ENCODE measurements at places on chromosomes 12 and 14. TPM values are rescaled to one million over a fixed set of nuclear protein-coding genes. Genes with fewer than 3 reads are reported as not detected.

ETFBKMT gene
- 2.2 TPM for total RNA-seq

MYO1H gene
- total RNA-seq = 2.4 TPM

DENND5B gene
- total RNA-seq = 11.3 TPM

NID2 gene
- total RNA-seq = 68.8 TPM

FRS2 gene
- total RNA-seq = 49.3 TPM

KITLG gene
- 34.1 TPM for total RNA-seq

SSPN gene
- 30.6 TPM for total RNA-seq

PRPF39 gene
- total RNA-seq = 67.8 TPM

HCFC2 gene
- total RNA-seq = 34.9 TPM

CFAP73 gene
- total RNA-seq = not detected

DNA sequence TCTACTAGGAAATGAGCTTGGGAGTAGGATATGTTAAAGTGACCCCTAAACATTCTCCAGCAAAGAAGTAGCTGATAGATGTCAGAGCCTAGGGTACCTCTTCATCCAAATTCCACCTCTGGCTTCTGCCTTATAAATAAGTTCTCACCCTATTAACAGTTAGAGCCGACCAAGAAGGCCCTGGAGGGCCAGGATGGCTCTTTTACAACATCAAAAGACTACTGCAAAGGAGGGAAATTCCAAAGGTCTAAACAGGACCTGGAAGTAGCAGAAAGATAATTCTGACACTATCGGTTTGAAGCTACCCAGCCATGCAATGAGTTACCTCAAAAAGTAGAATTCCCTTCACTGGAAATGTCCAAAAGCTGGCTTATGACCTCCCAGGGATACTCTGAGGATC, 90.0 kb downstream of the PPM1H start:
- no peak for DNase-seq

DNA sequence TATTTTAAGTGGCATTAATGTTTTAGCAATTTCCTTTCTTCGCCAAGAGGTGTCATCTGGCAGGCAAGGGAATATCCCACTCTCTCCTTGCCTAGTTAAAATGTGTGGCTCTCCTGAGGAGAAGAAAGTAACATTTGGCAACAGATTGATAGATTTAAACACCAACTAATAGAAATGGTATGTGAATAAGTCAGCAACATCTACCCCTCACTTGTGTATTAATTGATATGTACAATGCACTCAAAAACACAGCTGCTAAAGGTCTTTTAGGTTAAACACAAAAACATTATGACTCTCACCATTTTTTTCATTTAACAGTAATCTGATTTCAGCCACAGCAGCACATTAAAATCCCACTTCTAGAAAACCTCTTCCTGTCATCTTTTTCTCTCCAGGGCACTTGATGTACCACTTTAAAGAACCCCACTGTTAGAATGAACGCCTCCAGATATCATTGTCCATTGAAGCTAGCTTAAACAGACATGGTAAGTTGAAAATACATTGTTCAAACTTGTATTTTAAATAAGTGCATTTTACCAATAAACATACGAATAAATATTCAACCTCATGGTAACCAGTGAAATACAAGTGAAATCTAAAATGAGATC, 151.7 kb downstream of the RPAP3 start:
- DNase-seq = no peak

GRCh38 chr12:107399046-107399445, 286.6 kb upstream of the PWP1 start:
- DNase-seq = no peak

DNA sequence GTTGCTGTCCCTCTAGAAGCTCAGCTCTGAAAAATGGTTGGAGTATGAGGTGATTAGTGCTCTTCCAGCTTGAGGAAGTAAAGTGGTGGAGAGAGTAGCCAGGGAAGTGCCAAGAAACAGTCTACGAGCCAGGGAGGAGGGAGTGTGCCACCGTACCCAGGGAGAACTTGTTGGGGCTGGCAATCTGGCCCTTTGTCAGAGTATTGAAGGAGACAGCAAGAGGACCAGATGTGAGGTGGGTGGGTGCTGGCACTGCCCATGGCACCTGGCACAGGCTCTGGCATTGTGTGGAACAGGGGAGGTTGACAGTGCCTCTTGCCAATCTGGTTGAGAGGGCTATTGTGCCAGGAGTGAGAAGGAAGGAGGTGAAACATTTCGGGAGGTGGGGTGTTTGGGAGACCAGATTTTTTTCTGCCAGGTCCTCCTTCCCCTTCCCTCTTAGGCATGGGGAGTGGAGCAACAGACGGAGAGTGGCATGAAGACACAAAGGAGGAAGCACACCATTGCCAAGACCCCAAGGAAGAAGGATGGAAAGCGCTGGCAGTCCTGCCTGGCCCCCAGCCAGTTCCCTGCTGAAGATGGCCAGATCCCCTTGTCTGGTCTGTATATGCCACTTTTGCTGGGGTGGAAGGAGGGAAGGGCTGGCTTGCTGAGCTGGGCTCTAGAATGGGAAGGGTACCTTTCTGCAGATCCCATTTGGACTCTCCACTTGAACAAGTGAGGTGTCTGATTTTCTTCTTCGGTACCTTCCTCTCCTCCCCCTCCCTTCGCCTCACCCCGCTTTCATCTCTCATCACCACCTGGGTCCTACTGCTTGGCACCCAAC, 37.5 kb downstream of the ZFHX2 start:
- DNase-seq = no peak

DNA sequence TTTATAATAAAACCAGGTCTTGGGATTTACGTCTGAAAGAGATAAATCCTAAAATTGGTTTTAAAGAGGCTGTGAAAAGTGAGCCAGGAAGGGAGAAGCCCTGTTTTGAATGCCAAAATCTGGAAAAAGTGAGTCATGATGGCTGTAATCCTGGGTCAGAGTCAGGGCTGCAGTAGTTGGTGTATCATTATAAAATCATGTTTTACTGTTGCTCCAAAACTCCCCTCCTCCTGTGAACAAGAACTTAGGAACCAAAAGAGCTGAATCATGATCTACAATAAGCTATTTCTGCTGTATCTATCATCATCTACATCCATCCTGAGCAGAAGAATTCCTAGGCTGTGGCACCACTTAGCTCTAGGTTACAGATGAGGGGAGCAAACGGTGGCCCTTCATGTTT, 79.3 kb downstream of the LMO3 start:
- DNase-seq = no peak

DNA sequence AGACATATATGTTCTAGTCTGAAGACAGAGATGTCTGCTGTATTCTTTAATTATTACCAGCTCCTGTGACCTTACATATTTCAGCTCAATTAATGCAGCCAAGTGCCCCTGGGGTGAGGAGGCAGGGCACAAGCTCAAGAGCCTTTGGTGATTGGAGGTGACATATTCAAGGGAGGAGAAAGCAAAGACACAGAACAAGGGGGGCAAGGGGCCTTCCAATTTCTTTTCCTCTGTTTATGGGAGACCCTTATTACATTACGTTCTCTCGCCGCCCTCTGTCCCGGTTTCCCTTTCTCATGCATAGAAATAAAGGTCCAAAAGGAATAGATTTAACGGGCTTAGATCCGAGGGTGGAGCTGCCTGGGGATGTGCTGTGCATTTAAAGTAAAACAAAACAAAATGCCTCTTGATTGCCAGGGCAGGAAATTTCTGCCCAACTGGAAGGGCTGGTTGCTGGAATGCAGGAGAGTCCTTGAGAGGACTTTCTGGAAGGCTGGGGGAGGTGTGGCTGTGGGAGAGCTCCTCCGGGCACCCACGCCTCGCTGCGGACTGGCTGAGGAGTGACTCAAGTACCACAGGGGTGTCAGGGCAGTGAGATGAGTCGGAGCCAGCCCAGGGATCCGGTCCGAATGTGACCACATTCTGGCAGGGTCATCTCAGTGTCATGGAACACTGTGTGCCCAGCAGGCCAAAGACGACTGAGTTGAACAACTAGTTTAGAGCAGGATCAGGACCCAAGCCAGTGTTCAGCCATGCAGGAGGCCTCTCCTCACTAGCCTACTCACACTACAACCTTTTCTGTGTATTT, 32.1 kb upstream of the GSG1 start:
- peak; percentile 68 for DNase-seq

DNA sequence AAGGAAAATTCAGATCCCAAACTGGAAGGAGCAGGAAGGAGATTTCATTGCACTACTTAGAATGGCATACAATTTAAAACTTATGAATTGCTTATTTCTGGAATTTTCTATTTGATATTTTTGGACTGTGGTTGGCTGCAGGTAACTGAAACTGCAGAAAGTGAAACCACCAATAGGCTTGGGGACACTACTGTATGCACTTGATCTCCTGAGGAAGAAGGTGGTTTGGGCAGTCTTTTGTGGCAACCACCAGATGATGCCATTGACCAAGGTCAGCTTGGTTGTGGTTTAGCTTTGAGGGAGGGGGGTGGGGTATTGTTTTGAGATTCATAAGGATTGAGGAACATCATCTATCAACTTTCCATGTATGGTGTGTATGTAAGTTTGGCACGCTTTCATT, 209.5 kb upstream of the STXBP6 start:
- DNase-seq = no peak

GRCh38 chr14:100532154-100532861, 54.9 kb downstream of the BEGAIN start:
- no peak for DNase-seq

DNA sequence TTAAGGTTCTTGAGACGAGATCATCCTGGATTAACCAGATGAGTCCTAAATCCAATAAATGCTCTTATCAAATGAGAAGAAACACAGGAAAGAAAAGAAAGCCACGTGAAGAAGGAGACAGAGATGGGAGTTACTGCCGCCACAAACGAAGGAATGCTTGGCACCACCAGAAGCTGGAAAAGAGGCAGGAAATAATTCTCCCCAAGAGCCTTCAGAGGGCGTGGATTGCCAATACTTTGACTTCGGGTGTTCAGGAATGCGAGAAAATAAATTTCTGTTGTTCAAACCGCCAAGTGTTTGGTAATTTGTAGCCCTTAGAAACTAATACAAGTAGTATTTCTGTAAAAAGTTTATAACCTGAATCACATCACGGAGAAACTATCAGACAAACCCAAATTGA, 31.3 kb downstream of the ABCD2 start:
- DNase-seq = no peak

DNA sequence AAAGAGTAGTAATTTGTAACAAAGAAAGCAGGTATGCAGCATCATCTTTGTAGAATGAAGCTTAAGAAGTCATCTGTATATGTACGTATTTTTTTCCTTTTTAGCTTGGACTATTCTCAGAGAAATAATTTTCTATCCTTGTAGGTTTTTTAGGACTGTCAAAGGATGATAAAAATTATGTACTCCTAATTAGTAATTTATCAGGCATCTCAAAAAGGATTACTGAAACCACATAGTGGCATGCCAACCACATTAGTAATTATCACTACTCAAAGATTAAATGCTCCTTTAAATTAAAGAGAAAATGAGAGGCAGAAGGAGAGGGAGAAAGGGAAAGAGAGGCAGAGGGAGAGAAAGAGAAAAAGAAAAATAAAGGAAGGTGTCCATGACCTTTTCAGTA, 17.3 kb downstream of the TTC8 start:
- DNase-seq = no peak

GRCh38 chr12:94942663-94943062, 60.8 kb downstream of the NDUFA12 start:
- DNase-seq = no peak

DNA sequence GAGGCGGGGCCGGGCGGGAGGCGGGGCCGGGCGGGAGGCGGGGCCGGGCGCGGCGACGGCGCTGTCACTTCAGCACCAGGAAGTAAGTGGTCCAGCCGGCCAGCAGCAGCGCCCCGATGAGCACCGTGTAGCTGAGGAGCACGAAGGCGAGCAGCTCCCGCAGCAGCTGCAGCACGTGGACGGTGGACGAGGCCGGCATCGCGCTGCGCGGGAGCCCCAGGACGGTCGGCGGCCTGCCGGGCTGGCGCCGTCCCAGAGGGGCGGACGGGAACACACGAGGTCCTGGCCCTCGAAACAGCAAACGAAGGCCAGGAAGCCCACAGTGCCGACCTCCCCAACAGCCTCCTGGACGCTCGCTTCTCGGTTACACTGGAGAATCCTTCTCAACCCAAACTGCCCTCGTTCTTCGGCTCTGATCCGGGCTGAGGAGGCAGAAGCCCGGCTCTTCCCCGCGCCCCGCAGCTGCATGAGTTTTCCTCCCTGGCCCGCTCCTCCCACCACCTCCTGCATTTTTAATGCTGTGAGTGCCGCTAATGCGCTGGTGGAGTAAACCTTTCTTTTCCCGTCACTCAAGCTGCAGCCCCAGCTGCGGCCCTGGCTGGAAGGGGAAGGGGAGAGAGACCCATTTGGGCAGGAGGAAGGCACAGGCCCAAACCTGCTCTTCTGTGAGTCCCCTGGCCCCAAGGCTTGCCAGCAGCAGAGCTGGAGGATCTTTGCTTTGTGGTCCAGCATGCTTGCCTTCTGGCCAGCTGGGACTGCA, 694 bp upstream of the DIABLO start:
- DNase-seq = no peak

- no peak for DNase-seq
Measured at GRCh38 chr14:71492346-71492745, 439.9 kb upstream of the RGS6 start.

DNA sequence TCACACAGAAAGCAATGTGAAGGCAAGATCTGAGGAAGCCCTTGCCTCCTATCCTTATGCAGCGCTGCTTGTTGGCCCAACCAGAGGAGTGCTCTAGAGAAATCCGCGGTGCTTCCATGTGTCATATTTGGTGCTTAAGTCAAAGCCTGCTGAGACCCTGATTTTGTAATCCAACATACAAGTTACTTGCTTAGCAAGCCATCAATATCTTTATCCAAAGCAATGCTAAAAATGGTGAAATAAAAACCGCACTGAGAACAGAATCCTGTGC, 250.0 kb downstream of the MED13L start:
- no peak for DNase-seq
